ENCODE measurements at places on chromosomes 3 and 15.

DNA sequence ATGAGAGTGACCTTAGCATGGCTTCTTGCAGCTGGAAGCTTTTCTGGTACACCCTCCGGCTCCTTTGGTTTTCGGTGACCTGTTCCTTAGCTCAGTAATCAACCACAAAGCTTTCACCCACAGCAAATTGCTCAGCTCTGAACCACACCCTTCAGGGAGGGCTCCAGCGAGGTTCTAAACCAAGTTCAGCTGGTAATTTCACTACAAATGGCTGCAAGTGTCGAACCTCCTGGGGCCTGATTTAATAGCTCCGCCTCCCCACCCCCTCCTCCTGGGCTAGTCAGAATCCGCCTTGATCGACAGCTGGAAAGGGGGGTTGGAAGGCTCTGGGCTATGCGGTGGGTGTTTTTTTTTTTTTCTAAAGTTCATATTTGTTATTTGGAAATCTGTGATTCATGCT, 150.9 kb upstream of the MCTP2 start:
- no peak for DNase-seq

DNA sequence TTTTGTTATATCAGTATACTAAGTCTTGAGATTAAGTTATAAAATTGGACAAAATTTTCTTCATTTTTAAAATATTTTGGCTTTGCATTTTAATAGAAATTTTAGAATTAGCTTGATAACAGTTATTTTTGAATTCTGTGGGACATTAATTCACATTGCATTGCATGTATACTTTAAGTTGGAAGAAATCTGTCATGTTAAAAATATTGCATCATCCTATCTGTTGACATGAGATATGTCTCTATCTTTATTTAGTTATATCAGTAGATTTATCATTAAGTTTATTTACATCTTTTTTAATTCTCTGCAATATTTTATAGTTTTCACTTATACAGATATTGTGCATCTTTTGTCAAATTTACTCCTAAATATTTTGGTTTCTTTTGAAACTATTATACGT, 904.6 kb upstream of the NR2F2 start:
- no peak for DNase-seq

- no peak for DNase-seq
Measured at GRCh38 chr3:66744986-66745385, 244.2 kb upstream of the LRIG1 start.

GRCh38 chr15:48653913-48654670, 8.6 kb upstream of the FBN1 start:
- DNase-seq: no peak

- no peak for DNase-seq
Measured at GRCh38 chr3:24545887-24546286, 51.2 kb upstream of the THRB start.

GRCh38 chr3:182954553-182955235, 25.6 kb downstream of the DCUN1D1 start:
- no peak for DNase-seq

DNA sequence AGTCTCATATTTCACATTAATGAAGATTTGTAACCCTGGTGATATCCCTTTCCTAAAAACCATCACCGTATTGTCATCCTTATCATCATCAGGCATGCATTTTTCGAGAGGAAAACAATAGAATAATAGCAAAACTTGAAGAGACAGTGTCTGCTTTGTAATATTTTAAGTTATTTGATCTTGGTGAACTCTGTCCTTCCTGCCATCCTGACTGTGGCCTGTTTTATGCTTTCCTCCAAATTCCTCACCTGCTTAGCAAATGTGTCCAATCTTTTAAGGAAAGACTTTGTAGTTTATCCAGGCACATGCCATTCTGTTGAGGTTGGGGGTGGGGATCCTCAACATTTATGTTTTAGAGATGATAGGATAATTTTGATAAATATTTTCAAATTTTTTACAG, 306.1 kb upstream of the COL8A1 start:
- no peak for DNase-seq

DNA sequence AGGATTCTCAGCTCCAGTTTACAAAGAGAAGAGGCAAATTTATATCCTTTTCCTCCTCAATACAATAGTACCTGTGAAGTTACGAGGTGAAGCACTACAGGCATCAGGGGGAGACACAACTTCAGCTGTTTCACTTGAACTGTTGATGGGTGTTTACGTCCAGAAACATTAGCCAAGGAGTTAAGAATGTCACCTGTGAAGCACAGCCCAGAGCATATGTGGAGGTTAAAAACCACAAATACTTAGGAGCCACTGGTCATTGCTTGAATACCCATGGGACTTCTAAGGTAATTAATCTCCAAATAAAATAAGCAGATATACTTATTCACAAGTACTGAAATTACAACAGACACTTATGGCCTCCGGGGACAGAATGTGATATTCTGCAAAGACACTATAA, 246.5 kb downstream of the ULK4 start:
- no peak for DNase-seq

- DNase-seq: no peak
Measured at GRCh38 chr3:154430014-154430413, at the start of gene GPR149. Gene GPR149 (minus strand): TSS chr3:154430190. CDS start chr3:154429615, 575 bp downstream.

GRCh38 chr3:45568848-45569762, 25.4 kb upstream of the LIMD1 start:
- no peak for DNase-seq

DNA sequence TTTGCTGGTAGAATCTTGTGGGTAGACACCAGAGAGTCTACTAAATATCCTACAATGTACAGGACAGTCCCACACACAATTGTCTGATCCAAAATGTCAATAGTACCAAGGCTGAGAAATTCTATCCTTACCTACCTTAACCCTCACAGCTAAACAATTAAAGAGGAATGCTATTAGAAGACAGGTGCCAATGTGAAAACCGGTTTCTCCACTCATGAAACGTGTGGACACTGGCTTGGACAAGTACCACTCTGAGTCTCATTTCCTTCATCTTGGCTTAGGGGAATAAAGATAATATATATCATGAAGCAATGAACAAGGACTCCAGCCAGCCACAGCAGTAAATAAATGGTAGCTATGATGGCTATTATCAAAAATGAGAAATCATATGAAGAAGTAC, 90.2 kb downstream of the RFTN1 start:
- DNase-seq: no peak

- no peak for DNase-seq
Measured at GRCh38 chr3:192409838-192410683, 317.3 kb downstream of the FGF12 start.

DNA sequence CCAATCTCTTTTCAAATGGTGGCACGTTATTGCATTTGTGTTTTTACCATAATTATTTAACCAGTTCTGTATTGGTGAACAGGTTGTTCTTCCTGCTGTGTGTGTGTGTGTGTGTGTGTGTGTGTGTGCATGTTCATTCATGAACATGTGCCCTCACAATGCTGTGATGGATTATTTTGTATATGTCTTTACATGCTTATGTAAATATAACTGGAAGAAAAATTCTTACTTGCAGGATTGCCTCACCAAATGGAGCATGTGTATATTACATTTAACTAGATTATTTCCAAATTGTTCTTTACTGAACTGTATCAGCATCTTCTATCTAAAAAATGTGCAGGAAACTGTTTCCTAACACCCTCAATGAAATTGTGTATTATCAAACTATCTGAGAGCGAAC, 175.2 kb upstream of the ZPLD1 start:
- DNase-seq: no peak

DNA sequence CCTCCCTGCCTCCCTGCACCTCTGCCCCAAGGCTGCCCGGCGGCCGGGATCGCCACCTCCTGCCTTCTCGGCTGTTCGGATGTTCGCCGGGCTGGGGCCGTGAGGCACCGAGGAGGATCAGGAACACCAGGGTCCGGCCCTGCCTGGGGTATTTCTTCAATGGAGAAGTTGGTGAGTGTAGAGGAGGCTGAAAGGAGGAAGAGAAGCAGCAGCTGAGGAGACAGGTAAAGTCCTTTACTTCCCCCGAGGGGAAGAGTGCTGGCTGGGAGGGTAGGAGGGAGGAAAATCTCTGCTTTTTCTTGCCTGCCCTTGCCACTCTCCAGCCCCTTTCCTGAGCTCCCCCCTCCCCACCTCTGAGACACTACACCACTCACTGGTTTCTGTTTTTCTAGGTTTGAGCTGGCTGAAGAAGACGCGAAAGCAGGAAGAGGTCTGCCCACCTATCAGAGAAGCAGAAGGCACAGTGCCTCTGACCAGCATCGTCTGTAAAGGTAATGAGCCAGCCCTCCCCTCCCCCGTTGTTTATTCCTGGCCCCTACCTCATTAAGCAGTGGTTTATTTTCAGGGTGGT, 519 bp downstream of the ASB7 start:
- DNase-seq: peak; percentile 49

DNA sequence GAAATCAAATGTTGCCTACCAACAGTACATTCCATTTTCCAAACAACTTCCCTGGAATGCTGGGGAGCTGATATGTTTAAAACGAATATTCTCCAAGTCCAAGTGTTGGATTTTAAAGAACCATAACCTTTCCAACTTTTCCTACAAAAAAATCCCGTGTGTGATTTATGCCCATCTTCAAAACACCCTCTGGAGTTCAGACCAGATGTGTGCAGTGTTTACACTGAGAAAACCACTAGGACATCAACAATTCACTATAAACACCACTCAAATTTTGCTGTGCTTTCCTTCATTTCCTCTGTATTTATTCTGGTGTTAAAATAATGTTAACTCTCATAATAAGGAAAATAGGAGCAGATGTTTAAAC, 2.4 kb downstream of the VGLL4 start:
- DNase-seq: no peak

GRCh38 chr3:170470063-170471016, 51.7 kb downstream of the CLDN11 start:
- no peak for DNase-seq

DNA sequence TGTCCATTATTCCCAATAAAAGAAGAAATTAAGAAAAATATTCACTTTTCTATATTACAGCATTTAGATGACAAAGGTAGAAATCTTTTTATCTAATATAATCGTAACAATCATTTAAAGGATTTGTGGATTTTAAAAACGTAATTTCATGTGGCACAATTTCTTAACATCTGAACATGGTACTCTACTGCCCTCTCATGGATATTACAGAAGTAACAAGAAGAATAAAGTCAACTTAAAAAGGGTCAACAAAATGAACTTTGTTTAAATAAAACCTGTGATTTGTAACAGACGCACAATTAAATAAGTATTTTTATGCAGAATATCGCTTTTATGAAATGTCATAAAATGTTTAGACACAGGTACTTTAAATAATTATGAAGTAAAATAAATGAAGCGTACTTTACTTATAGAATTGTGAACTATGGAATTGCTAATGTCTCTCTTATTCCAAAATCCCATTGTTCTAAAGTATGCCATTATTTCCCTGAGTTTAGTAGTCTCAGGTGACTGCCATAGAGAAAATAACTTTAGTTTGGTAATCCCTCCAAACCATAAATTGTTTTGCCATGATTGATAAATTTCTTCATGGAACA, 366.8 kb upstream of the ZNF385D start:
- DNase-seq: no peak

DNA sequence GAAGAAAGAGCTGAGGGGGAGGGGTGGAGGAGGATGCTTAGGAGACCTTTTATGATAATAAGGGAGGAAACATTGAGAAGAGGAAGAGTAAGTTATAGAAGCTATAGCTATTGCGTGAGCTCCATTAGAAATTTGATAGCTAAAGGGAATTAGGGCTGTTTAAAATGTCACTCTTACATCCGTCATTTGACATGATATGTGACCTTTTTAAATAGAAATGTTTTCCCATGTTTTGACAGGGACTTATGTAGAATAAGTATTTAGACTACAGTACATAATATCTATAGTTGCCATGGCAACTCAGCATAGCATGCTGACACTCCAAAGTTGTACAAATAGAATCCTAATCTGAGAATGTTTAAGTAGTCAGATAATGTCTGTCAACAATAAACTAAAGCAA, 19.2 kb downstream of the RAD51 start:
- DNase-seq: no peak

DNA sequence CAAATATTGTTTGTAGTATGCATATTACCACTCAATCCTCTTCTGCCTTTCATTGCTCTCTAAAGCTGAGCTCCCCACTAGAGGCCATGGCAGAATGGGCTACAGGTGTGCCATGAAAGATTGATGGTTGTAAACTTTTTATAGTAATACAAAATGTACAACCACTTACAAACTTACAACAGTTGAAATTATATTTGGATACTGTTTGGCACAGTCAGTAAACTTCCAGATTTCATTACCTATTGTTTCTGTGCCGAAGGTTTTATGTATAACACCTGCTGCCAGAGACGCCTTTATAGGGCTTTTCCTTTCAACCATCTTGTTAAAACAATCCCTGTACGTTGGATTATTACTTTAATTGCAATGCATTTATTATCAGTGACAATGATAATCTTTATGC, 7.0 kb downstream of the ROPN1 start:
- DNase-seq: no peak

DNA sequence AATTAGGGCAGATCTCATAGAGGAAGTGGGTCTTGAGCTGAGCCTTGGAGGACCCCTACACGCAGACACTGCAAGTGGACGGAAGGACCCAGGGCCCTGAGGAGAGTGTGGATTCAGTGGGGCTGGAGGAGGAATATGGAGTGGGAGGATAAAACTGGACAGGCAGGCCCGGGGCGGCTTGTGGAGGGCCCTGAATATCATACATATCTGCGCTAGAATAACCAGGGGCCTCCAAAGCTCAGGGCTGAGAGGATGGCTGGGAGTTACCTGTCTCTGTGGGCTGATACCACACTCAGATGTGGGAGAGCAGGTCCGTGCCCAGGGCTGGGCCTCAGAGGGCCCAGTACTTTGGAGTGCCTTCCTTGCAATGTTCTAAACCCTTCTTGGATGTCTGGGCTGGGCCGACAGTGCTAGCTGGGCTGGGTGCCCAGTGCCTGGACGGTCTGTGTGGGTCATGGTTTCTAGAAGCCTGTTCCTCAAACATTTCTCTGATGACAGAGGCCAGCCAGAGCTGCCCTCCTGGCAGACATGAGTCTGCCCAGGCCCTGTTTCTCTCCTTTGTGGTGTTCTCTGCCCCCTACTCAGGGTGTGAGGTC, 29.6 kb downstream of the CHRD start:
- no peak for DNase-seq

GRCh38 chr15:39852250-39852649, 67.8 kb downstream of the GPR176 start:
- DNase-seq: no peak

- DNase-seq: no peak
Measured at GRCh38 chr3:121943431-121943830, 49.2 kb downstream of the SLC15A2 start.

- DNase-seq: peak; percentile 57
Measured at GRCh38 chr15:101258238-101259144, 6.6 kb upstream of the CHSY1 start.

DNA sequence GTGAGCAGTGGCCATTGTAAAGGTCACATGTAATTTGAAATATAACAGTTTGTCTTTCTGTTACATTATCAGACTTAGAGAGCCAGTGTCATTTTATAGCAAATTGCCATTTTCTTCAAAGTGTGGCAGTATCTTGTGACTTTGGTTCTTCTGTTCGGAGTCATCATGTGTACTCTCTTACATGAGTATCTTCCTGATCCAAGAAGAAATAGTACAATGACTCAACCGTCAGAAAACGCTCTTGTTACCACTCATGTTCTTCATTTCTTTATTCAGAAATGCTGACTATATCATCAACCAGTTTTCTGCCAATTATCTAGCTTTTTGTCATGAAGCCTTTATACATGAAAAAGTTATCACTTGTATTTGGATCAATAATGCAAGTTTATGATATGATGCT, 93.6 kb upstream of the CGNL1 start:
- no peak for DNase-seq

GRCh38 chr3:134985864-134986715, 191.0 kb downstream of the EPHB1 start:
- DNase-seq: no peak
